ENCODE measurements at places on chromosomes 6 and 20. TPM values are rescaled to one million over a fixed set of nuclear protein-coding genes. Genes with fewer than 3 reads are reported as not detected.

ADTRP gene
- total RNA-seq, result 25.3 TPM

TXLNB gene
- not detected for total RNA-seq

MAFB gene
- 15.9 TPM for total RNA-seq

GSTA2 gene
- not detected for total RNA-seq

CDH26 gene
- 0.71 TPM for total RNA-seq

TAGAP gene
- total RNA-seq, result not detected

CHMP4B gene
- 95.2 TPM for total RNA-seq

EPHA7 gene
- not detected for total RNA-seq

COX4I2 gene
- not detected for total RNA-seq

PBOV1 gene
- total RNA-seq, result not detected

GPR63 gene
- total RNA-seq, result 0.42 TPM

SLC4A11 gene
- total RNA-seq, result 5.7 TPM

SF3B5 gene
- 211 TPM for total RNA-seq

LZTS3 gene
- total RNA-seq, result 5.3 TPM

IL20RA gene
- total RNA-seq, result 0.23 TPM

All from MCF 10A (cell line).